ENCODE measurements at places on chromosomes 16 and 17.

GRCh38 chr17:4764595-4764994 is 7.1 kb upstream of the TM4SF5 start:
- no peak for DNase-seq

DNA sequence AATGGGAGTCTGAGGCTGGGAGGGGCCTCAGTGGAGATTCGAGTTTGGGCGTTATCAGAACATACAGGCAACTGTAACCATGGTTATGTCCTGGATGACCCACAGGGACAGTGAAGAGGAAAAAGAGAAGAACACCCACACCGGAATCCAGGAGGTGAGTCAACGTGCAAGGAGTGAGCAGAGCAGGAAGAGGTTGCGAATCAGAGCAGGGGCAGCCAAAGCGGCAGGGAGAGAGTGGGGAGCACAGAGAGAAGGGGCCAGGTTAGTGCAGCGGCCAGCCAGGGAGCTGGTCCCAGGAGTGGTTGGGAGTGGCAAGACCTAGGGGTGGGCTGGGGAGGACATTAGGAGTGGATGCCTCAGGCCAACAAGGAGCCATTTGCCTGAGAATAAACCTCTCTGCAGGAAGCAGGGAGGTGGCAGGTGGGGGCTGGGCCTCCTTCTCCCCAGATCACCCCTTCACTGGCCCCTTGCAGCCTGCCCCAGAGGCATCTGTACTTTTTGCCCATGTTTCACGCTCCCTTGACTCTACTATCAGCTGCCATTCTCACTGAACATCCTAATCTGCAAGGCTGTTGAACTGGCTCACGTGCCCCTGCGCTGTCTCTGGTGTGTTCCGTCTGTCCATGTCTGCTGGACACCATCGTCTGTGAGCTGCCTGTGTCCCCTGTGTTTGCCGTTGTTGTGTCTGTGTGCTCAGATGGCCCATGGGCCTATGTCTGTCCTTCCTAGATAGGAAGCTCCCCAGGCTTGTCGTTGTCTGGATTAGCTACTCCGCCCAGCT is 5.1 kb downstream of the KRT13 start:
- DNase-seq: no peak

DNA sequence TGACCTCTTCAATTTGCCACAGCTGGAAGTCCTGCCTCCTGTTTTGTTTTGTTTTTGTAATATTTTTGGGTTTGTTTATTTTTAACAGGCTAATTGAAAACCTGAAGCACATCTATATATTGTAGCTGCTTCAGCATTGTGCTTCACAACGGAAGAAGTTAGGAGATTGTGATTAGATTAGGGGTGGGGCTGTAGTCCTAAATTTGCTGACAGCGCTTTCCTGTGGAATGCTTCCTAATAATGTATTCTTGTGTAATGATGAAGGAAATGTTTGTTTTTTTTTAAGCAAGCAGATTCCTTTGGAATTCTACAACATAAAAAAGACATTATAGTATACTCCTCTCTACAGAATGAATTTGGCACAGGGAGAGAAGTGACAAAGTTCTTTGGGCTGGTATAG is 70.1 kb downstream of the NLK start:
- DNase-seq: no peak

DNA sequence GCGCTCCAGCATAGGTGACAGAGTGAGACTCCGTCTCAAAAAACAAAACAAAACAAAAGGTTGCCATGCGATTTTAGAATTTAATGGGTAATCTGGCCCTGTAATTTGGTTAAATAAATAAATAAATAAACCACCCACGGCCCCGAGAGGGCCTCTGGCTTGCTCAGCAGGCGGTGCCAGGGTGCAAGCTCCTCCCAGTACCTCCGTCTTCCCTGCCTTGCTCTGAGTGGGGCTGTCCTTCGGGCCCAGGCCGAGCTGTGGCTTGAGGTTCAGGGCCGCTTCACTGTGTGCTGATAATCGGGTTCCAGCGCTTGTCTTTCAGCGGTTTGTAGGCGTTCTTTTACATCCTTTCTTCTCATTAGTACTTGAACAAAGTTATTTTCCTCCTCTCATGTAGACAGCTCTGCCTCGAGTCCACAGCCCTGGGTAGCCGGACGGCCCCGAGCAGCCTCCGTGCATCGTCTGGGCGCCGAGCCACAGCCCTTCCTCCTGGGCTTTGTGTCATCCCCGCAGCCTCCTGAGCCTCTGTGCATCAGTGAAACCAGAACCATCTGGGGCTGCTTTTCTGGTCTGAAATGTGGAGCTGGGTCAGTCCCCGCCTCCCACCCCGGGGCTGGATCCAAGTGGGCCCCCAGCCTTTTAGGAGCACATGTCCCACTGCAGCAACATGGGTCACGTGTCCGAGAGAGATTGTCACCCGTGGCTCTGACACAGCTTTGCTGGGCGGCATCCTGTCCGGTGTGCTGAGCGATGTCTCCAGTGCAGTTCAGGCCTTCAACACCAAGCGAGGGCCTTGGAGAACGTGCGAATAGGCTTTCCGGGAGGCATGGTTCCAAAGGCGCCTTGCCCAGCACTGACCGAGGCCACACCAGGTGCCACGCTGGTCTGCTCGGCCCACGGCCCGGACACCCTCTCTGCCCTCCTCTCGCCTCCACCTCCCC is 157.4 kb upstream of the CHMP6 start:
- peak; percentile 72 for DNase-seq

DNA sequence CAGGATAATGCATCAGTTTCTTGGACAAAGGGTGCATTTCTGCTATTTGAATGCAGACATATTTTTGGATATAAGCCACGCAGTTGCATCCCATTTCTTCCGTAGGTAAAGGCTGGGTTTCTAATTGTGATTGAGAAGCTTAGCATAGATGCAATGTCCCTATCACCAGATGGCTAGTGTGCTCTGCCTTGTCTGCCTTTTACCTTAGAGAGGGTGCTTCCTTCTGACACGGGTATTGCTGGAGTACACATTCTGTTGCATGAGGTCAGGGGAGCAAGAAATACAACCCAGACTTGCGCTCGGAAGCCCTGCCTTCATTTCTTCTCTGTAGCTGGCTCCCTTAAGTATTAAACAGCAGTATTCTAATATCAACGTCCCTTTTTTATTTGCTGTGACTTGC is 337.4 kb downstream of the WWOX start:
- peak; percentile 71 for DNase-seq

GRCh38 chr16:11370084-11370931 is 25.0 kb downstream of the RMI2 start:
- DNase-seq: no peak

DNA sequence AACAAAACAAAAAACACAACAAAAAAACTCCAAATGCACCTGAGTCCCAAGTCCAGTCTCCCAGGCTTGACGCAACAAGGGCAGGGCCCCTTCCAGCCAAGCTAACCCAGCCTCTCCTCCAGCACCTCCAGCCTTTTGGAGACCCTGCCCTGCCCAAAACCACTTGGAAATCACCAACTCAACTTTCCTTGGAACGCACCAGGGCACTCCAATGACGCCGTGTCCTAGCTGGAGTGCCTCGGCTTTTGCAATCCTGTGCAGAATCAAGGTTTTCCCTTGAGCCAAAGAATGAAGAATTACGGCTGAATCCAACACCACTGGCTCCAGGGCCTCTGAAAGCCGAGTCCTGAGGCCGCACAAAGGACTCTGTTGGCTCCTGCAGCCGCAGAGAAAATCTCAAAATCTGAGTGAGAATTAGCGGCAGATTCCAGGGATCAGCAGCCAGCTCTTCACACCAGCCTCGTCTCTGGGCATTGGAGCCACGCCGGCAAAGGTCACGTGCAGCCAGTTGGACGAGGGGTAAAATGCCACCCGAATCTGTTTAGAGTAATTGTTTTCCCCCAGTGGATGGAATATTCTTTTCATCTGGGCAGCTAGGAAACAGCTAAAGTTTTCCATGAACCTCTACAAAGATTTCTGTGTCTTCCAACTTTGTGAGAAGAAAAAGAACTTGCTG is 9.7 kb upstream of the BAIAP2 start:
- no peak for DNase-seq

- no peak for DNase-seq
Observed at GRCh38 chr17:49528966-49529365, 33.9 kb downstream of the NGFR start.

GRCh38 chr17:62565817-62566216 is 61.7 kb upstream of the MRC2 start:
- no peak for DNase-seq

- DNase-seq: no peak
Observed at GRCh38 chr16:83802135-83802534, 5.6 kb upstream of the HSBP1 start.

DNA sequence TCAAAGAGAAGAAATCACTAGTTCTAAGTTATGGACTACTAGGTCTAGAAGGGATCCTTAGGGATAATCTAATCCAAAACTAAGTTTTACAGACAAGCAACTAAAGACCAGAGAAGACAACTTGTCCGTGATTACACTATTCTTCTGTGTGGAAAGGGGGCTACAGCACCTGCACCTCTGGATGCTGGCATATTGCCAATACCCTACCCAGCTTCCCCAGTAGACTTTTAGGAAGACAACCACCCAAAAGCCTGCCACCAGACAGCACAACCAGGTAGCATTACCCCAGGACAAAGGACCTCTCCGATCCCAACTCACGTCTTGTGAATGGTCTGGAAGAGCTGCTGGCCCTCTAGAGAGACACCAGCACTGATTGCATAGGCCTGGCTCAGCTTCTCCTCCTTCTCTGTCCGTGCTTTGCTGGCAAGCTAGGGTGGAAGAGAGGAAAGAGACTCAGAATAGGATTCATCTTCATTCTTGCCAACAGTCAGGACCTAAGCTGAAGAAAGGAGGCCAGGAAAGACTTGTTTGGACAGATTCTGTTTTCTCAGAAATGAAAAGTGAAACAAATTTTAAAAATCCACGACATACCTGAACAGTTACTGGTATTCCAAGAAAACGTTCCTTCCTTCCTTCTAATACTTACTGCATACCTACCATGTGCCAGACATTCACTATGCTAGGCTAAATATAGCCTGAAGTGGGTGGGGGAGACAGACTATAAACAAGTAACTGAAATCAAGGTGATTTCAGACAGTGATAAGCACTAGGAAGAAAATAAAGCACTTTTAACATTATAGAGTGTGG is 25.3 kb upstream of the TMEM101 start:
- DNase-seq: no peak

- no peak for DNase-seq
Observed at GRCh38 chr16:21150375-21151001, at the start of gene DNAH3. Gene DNAH3 (minus strand): TSS chr16:21150846. CDS start chr16:21150319, 527 bp downstream.

DNA sequence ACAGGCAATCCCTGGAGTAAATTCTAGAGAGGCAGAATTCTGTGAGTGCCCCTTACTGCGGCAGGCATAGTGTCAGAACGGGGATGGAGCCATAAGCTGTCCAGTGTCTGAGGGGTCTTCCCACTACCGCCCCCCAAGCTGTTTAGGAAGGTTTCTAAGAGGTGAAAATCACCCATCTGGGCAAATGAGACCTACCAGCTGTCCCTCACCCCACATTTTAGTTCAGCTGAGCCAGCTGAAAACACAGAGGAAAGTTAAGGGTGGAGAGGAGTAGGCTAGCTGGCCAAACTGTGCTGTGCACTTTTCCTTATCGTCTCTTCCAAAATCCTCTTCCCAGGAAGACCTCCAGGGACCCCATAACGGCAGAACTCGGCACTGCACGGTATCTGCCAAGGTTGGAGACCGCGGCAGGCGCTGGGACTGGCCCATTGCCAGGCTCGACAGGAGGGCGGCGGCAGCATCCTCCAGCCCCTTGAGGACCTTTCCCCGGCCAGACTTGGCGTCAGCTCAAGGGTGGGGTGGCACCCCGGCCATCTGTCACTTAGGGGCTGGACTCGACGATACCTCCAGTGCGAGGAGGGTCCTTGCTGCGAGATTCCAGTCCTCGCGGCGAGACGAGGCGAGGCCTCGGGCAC is 955 bp downstream of the ACLY start:
- peak; percentile 18 for DNase-seq

- no peak for DNase-seq
Observed at GRCh38 chr16:47713225-47713595, 252.1 kb downstream of the PHKB start.

- DNase-seq: no peak
Observed at GRCh38 chr16:19517424-19518089, 4.3 kb downstream of the GDE1 start.

DNA sequence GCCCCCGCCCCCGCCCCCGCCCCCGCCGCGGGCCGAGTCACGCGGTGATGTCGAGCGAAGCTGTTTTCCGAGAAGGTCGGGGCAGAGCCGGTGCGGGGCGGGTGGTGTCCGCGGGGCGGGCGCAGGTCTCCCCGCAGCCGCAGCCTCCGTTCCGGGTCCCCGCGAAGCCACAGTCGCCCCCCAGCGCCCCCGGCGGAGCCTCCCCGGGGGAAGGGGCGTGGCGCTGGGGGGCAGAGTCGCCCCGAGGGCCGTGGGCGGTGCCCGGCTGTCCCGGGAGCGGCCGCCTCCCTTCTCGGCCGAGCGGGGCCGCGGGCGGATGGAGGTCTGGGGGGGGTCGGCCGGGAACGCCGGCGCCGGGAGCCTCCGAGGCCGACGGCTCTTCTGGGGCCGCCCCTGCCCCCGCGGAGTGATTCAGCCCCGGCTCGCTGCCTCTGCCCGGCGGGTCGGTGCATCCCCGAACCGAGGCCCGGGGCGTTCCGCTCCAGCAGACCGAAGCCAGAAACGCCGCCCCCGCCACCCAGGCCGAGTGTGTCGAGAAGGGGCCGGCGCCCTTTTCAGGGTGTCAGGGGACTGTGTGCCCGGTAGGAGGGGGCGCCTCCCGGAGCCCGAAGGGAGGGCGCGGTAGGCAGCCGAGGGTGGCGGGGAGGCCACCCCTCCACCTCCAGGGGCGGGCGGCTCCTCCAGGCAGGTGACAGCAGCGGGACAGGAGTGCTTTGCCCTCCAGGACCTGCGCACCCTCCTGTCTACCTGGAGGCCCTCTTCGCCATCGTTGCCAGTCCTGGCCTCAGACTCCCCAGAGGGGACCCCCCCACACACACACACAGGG is 1.7 kb downstream of the METRNL start:
- DNase-seq: no peak

DNA sequence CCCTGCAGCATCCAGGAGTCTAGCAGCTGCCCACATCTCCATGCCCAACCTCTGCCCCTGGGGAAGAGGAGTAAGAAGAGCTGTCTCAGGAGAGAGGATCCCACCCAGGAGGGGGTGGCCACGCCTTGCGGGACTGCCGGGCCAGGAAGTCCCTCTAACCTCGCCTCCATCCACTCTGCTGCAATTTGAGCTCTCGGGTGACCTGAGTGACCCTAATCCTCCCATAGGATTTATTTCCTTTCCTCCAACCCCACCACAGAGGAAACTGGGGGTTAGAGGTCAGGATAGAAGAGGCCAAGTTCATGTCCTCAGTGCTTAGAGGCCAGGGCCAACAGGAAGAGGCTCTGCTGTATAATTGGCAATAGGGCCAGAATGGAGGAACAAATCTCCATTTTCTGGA is 22.6 kb upstream of the NGFR start:
- no peak for DNase-seq

GRCh38 chr17:8120520-8121406 is 2.4 kb upstream of the ALOXE3 start:
- peak; percentile 87 for DNase-seq

GRCh38 chr17:44334727-44335126 is 10.1 kb upstream of the SLC25A39 start:
- DNase-seq: no peak

DNA sequence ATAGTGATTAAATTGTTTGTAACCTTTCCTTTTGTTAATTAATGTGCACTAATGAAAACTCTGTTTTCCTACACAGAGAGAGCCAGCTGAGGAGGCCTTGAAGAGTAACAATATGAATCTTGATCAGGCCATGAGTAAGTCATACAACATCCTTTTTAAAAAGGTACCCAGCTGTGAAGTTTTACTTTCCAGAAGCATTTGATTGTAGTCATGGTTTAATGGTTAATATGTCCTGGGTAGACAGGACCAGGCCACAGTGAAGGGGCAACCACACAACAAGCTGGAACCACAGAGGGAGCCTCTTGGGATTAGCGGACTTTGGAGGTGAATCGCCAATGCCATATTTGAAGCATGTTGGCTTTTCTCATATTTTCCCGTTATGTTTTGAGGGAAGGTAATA is 55.6 kb downstream of the TMC6 start:
- DNase-seq: no peak

- DNase-seq: peak; percentile 88
Observed at GRCh38 chr16:56193951-56194726, 2.9 kb downstream of the GNAO1 start.

Measured in cerebellar cortex (tissue), 1 donor.